HepG2 (cell line): ENCODE measurements at places on chromosomes 7 and 10. TPM values are rescaled to one million over a fixed set of nuclear protein-coding genes. Genes with fewer than 3 reads are reported as not detected.

The SPDYE8 gene
- not detected in 2 replicates for total RNA-seq

The KLF14 gene
- not detected in 2 replicates for total RNA-seq

GRCh38 chr7:155281398-155281969 is 16.2 kb upstream of the INSIG1 start:
- DNase-seq = no peak

DNA sequence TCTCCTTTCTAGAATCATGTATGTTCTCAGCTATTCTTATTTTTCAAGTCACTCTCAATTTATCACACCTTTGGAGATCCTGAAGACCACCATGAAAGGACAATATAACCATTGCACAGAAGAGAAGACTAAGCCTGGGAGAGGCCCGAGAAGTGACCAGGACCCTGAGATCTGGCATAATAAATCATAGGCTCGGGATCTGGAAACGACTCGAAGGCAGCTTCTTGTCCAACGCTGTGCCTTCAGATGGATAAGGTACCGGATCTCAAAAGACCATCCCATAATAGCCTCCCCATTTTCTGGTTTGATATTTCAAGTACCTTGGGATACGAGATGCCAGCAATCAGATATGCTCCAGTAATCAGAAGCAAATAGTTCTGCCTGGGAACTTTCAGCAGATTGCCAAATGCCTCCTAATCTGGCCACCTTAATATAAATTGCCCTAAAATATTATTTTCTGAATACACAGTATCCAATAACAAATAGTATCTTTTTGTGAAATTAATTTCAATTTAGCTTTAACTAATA is 179.2 kb upstream of the ZMIZ1 start:
- no peak for DNase-seq

DNA sequence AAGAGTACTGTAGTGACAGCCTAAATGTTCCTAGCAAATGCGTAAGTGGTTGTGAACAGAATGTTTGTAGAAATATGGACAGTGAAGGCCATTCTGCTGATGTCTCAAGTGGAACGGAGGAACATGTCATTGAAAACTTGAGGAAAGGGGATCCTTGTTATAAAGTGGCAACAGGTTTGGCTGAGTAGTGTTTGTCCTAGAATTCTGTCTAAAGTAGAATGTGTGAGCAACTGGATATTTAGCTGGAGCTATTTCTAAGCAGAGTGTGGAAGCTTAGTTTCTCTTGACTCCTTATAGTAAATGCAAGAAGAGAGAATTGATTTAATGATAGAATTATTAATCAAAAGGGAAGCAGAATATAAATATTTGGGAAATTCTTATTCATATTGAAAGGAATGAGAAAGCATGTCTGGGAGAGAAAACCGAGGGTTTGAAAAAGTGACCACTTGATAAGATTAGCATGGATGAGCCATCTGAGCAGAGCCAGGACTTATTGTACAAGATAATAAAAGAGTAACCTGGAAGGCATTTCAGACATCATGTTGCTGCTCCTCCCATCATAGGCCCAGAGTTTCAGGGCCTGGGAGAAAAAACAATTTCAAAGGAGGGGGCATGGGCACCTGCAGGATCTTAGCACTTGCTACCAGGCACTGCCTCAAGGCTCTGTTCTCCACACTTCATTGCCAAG is 276.1 kb downstream of the BMPER start:
- no peak for DNase-seq

- DNase-seq = no peak
Measured at GRCh38 chr10:60466267-60467201, 76.9 kb upstream of the ANK3 start.

DNA sequence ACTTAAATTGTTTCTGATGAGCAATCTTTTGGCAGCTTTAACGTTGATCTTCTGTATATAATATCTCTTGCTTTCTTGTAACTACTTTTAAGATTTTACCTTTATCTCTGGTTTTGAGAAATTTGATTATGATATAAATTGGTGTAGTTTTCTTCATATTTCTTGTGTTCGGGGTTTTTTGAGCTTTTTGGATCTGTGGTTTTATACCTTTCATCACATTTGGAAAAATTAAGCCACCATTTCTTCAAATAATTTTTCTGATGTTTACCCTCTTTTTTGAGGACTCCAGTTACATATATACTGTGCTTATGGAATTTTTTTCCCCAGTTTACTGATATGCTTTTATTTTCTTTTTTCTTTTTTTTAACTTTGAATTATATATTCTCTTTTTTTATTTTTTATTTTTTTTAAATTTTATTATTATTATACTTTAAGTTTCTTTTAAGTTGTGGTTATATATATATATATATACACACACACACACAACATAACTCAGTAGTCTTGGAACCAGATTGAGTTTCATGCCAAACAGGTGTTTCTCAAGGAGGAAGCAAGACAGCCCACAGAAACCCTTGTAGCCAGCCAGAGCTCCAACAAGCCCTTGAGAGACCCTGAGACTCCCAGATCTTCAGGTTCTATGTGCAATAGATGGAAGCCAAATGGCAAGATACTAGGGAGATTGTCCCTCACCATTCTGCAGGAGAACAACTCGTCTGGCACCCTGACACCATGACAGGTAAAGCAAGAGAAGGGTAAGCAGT is 27.5 kb upstream of the NME8 start:
- DNase-seq = no peak

GRCh38 chr7:108434010-108434409 is 22.2 kb downstream of the NRCAM start:
- DNase-seq = no peak
